ENCODE measurements at places on chromosomes 13 and 19. TPM values are rescaled to one million over a fixed set of nuclear protein-coding genes. Genes with fewer than 3 reads are reported as not detected.

DNA sequence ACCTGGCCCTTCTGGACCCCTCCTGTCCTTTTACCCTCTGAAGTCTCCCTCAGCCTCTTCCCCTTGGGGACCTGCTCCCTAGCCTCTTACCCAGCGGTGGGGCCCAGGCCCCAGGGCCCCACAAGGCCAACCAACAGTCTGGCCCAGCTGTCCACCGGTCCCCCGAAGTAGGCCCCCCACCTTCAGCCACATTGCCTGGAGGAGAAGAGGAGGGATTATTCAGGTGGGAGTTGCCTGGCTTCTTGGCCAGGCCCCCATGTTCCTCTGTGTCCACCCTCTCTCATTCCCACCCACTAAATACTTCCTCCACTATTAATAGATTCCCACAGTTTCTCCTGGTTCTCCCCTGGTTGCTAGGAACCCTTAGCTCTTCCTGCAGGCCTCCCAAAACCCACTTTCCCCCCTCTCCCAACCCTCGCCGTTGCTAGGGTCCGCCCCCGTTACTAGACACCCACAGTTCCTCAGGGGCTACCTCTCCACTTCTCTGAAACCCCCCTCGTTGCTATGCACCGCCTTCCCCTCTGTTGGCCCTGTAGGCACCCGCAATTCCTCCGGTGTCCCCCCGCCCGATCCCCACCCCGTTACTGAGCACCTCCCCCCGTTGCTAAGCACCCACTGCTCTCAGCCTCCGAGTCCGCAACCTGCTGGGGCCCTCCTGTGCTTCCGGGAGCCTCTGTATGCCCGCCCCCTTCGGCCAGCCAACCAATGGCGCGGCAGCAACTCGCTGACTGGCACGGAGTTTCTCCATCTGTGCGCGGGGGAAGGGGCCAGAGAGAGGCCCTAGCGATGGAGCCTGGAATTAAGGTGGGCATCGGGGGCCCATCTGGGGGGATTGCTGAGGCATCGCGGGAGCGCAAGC, 2.0 kb downstream of the COQ8B start:
- peak; percentile 91 for DNase-seq

Gene SIX5
- 0.44 TPM for total RNA-seq

DNA sequence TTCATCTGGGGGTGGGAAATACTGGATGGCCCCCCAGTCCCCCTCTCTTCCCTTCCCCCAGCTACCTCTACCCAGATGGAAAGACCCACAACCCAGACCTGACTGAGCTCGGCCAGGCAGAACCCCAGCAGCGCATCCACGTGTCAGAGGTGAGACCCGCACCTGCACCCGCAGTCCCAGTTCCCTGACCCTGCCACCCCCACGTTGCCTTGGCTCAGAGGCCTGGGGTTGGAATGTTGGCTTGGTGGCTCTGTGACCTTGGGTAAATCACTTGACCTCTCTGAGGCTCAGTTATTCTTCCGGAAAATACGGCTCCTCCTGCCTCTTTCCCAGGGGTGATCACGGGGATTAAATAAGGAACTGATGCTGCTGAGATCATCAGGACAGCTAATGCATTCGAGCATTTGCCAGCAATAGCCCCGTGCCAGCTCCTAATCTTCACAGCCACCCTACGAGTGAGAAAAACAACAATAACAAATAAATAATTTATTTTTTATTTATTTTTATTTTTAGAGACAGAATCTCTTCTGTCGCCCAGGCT, 12.3 kb downstream of the CBLC start:
- no peak for DNase-seq

- DNase-seq = no peak
Measured at GRCh38 chr19:31226151-31226935, 122.9 kb downstream of the TSHZ3 start.

All from T-helper 17 cell (primary cell).